Left cardiac atrium (tissue), 4 donors: ENCODE measurements at places on chromosomes 7 and 10. TPM values are rescaled to one million over a fixed set of nuclear protein-coding genes. Genes with fewer than 3 reads are reported as not detected.
A peak's percentile ranks its signal among the peaks of the same experiment; 100 is the strongest.

GRCh38 chr7:51352174-51353100 lies 35.8 kb upstream of the COBL start:
- DNase-seq = no peak

DNA sequence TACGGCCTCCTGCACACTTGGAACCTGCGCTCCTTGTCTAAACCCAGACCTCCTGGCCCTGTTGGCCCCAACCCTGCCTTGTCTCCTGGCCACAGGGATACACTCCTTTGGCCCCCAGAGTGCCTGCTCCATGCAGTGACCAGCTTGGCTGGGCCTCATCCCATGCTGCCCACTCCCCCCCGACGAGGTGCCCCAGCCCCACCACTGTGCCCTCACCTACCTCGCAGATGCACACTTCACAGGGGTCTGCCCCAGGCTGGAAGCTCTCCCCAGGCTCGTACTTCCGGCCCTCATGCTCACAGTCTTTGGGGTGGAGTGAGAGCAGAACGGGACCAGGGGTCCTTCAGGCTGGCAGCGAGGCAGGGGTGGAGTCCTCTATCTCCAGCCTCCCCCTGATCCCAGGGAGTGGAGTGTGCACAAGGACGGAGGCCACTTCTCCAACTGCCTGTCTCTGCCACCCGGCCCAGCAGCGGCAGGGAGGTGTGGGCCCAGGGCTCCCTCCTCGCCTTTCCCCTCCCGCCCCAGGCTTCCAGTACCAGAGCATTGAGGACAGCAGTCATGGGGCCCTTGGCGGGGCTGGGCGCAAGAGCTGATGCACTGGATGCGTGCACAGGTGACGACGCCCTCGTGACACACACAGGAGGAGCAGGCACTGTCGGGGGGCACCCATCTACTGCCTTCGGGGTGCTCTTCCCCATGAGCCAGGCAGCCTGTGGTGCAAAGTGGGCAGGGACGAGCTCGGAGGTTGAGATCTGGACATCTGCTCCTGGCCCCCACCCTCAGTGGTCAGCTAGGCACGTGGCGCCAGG lies 22.1 kb downstream of the ATP6V1F start:
- no peak for DNase-seq

DNA sequence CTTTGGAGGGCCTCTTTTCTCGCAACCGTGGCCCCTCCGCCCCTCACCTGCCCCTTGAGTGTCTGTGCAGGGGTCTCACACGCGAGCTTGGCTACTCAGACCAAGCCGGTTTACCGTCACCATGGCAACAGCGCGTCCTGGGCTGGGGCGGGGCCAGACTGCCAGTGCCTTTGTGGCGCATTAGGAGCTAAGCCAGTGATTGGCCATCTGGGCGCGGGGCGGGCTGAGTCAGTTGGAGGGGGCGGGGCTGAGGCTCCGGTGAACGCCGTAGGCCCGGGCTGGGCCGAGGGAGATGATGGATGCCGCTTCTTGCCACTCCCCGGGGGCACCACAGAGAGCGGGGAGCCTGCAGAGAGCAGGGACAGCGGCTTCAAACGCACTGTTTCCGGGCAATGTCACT lies 48.7 kb upstream of the FXYD4 start:
- peak; percentile 94 for DNase-seq

GRCh38 chr10:93751124-93751523 lies 6.6 kb upstream of the LGI1 start:
- DNase-seq = no peak

UPK3B gene
- total RNA-seq = 3.7 TPM

DNA sequence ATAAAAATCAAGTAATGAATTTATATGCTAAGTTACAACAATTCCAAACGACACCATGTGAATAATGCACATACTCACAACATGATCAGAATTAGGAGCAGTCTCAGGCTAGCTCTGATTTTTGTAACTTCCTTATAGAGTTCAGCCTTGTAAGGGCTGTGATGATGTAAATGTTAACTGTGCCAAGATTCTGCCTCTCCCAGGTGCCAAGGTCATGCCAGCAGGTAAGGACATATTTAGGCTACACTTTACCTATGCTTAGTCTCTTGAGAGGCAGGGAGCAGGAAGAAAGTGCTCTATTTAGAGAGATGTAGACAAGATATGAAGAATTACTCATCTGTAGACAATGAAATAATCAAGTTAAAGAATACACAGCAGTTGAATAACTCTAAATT lies 53.6 kb upstream of the AGR3 start:
- no peak for DNase-seq

DNA sequence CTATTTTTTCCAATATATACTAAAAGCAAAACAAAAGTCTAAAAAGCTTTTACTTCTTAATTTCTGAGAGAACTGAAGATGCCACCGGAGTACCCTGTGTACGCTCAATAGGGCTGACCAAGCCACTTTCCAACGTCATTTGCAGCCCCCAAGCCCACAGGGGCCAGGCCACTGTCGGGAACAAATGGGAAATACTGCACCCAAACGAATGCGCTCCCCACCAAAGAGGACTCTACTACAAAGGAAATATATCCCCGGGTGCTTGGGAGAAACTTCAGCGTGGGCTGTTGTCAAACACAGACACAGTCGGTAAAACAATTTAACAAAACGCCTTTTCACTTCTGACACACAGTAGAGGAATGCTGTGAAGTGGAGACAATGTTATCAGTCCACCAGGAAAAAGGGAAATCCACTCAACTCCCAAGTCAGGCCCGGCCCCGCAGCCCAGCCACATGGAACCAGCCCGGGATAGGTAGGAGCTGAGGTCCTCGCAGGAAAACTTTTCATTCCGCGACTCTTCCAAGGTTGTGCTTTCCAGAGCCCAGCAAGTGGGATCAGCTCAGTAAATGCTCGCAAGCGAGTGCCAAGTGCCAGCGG lies 1.4 kb downstream of the PARD3 start:
- peak; percentile 43 for DNase-seq

ORC5 gene
- 10.0 TPM for total RNA-seq

DPYSL4 gene
- 1.4 TPM for total RNA-seq

LRRD1 gene
- not detected for total RNA-seq

DNA sequence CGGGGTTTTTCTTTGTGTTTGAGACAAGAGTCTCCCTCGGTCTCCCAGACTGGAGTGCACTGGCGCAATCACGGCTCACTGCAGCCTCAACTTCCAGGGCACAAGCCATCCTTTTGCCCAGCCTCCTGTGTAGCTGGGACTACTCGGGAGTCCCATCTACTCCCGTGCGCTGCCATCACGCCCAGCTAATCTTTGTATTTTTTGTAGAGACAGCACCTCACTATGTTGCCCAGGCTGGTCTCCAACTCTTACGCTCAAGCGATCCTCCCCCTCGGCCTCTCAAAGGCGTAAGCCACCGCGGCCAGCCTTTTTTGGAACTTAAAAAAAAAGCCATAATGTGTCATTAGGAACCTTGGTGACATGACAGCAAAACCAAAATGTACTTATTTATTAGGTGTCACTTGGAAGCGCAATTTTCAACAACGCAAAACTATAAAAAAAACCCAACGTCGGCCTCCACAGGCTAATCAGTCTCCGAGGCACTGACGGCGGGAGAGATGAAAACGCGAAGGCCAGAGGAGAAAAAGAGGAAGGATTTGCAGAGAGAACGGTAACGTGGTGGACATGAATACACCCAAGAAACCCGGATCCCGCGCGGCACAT lies 911 bp upstream of the HNRNPH3 start:
- DNase-seq = peak; percentile 53

- DNase-seq = no peak
These were observed 17.3 kb upstream of the ARL4A start for GRCh38 chr7:12670000-12670729.

PAPOLB gene
- 0.06 TPM for total RNA-seq

- no peak for DNase-seq
These were observed 9.7 kb downstream of the GIMAP5 start for GRCh38 chr7:150746921-150747320.

- DNase-seq = no peak
These were observed 42.2 kb upstream of the SLC29A3 start for GRCh38 chr10:71276873-71277272.

DNA sequence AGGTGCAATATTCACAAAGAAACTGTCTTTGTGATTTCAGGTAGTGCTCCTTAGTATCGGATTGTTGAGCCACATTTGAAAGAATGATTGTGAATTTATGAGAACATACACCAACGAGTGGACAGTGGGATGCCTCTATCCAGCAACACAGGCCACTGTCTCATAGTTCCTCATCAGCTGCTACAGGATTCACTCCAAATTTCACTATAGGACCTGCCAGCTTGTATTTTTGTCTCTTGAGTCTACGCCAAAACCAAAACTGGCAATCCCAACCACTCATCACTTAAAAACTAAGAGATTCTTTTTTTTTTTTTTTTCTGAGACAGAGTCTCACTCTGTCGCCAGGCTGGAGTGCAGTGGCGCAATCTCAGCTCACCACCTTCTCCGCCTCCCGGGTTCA lies 964.5 kb downstream of the CNTNAP2 start:
- no peak for DNase-seq

GRCh38 chr7:12968836-12969422 lies 281.5 kb downstream of the ARL4A start:
- DNase-seq = no peak

TTYH3 gene
- total RNA-seq = 38.7 TPM

DNA sequence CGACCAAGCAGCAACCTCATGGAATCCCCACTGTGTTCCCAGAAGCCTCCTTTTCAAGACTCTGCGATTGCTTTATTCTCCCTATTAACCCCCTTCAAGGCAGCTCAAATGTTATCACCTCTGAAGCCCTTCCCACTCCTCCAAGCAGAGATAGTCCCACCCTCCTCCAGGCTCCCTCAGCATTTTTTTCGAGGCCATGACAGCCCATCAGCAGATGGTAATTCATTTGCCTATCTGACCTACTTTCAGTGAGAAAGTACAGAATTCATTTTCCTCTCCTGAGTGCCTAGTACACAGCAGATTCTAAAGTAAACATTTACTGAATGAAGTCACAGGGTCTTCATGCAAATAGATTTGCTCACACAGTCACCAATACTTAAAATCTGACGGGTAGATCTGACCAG lies 47.8 kb downstream of the HERPUD2 start:
- no peak for DNase-seq

SLC13A1 gene
- not detected for total RNA-seq

PRPS1L1 gene
- total RNA-seq = not detected

- no peak for DNase-seq
These were observed 12.2 kb upstream of the LGI1 start for GRCh38 chr10:93745408-93746065.

DNA sequence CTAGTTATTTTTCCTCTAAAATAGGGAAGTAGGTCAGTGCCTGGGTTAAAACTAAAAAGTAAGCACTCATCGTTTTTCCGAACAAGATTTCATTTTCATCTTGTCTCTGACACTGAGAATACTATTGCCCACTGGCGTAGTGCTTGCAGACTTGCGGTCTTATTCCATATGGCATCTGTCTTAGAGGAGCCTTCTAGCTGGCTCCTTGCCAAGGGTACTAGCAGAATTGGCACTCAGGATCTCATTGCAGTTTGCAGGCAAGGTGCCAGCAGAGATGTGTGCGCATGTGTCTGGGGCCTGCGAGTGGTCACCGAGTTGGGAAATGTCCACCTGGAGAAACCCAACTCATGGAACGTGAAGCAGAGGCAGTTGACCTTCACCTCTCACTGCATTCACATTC lies 143.4 kb downstream of the CELF2 start:
- DNase-seq = peak; percentile 52

- DNase-seq = no peak
These were observed 533.0 kb downstream of the PTPRN2 start for GRCh38 chr7:158054611-158055010.

GRCh38 chr7:38673795-38674194 lies 42.6 kb upstream of the AMPH start:
- DNase-seq = no peak

DNA sequence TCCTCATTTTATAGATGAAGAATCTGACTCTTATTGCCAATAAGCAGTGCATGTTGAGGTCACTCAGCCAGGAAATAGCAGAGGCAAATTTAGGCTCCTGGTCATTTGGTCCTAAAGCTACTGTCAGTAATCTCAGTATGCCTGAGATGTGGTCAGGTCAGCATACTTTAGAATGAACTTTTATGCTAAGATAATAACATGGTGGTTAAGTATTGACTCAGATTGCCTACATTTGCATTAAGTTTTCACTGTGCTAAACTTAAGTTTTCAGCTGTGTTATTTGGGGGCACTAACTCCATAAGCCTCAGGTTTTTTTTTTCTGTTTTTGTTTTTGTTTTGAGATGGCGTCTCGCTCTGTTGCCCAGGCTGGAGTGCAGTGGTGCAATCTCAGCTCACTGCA lies 35.9 kb upstream of the CCSER2 start:
- DNase-seq = no peak

- no peak for DNase-seq
These were observed 20.4 kb downstream of the ERCC6 start for GRCh38 chr10:49518566-49518965.

RNF32 gene
- 0.56 TPM for total RNA-seq

MSS51 gene
- 2.3 TPM for total RNA-seq

- DNase-seq = no peak
These were observed 70.2 kb downstream of the UBE2H start for GRCh38 chr7:129882531-129882930.

DNA sequence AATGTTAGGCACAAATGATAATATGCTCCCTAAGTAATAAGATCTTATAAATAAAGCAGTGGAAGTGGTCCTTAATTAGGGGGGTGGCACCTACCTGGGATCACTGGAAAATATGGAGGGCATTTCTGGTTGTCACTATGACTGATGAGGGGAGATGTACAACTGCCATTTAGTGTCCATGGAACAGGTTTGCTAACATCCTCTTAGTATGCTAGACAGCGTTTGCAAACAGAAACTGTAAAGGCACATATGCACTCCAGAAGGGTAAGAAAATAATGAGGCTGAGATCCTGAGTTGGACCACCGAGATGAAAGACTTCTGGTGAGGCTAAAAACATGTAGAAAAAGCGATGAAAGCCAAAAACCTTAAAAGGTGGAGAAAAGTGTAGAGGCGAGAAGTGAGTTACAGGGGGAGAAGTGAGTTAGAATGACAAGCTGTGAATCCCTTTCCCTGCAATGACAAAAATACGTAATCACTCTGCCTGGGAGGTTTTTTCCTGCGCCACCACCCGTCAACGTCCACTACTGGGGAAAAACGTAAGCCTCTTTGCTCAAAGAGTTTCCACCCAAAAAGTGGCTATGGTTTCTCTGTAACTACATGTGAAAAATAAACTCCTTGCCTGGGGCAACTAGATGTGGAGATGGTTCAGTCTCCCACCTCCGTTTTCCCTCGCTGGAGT lies 767 bp downstream of the KRIT1 start:
- DNase-seq = no peak

DNA sequence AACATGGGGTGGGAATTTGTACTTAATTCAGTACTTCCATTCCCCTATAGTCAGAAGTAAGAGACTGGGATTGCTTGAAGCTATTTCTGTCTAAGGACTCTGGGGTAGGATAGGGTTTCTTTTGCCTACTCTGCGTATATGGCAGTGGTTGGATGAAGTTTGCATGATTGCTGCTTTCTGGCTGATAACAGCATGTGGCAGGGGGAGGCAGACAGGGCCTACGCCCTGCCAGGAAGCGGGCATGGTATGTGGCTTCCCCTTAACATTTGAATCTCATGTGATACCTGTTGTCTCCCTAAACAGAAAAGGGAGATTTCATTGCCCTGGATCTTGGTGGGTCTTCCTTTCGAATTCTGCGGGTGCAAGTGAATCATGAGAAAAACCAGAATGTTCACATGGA lies 57.1 kb downstream of the TACR2 start:
- DNase-seq = no peak
